ENCODE measurements at places on chromosomes 13 and 19.

DNA sequence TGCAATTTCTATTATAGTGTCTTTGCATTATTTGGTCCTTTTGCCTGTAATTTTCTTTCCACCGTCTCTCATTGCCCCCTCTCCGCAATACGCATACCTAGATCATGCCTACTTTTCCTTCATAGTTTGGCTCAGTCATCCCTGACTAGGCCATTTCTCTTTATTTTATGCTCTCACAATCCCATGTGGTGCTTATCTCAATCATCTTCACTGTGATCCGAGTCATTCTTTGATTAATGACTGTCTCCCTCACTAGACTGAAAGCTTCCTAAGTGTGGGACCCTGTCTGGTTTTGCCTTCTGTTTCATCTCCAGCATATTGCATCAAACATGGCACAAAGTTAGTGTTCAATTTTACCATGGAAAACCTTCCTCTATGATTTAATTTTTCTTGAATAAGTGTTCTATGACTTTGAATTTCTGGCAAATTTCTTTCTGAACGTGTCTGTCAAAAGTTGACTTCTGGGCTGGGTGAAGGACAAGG lies 43.7 kb upstream of the OLFM4 start:
- DNase-seq = no peak

GRCh38 chr13:97142452-97142851 lies 79.7 kb upstream of the MBNL2 start:
- no peak for DNase-seq

DNA sequence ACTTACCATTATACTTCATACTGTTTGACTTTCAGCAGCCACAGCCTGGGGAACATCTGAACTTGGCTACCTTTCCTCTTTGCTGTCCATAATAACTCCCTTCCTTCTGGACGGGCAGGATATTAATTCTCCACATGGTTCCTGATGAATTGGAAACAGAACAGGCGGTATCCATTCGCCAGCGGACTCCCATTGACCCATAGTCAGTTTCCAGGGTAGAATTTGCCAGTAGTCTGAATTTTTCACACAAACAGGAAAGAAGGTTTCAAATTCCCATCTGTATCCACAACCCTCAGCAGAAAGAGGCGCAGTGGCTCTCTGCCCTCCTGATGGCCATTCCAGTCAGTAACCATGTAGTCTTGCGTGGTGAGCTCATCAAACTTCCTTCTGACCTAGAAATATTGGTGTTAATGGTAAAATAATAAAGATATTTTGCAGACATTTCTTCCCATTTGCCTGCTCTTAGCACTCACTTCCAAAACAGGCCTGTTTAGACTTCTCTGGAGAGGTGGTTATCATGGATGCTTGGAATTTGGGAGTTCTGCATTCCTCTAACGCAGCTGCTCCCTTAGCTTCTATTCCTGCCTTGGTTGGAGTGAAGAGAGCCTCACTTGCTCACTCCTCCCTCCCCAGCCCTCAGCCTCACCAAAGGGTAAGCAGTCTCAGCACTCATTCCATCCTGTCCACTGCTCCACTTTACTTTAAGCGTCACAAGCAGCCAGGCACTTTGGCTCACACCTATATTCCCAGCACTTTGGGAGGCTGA lies 75.0 kb upstream of the OXGR1 start:
- no peak for DNase-seq

GRCh38 chr19:47032171-47032811 lies 12.7 kb downstream of the NPAS1 start:
- no peak for DNase-seq

- no peak for DNase-seq
Measured at GRCh38 chr13:93577105-93577504, 350.5 kb downstream of the GPC6 start.
